ENCODE measurements at places on chromosomes 7 and 10. TPM values are rescaled to one million over a fixed set of nuclear protein-coding genes. Genes with fewer than 3 reads are reported as not detected.
A peak's percentile ranks its signal among the peaks of the same experiment; 100 is the strongest.

- H3K27ac ChIP-seq = no peak overlapping the region
- H3K4me1 ChIP-seq = no peaks in the 10 kb centered on the region
- no peak for DNase-seq
- no peak overlapping the region for H3K4me3 ChIP-seq
- no peaks in the 10 kb centered on the region for H3K27me3 ChIP-seq
Observed at GRCh38 chr7:147510201-147510542, 1080.4 kb upstream of the C7orf33 start.

DNA sequence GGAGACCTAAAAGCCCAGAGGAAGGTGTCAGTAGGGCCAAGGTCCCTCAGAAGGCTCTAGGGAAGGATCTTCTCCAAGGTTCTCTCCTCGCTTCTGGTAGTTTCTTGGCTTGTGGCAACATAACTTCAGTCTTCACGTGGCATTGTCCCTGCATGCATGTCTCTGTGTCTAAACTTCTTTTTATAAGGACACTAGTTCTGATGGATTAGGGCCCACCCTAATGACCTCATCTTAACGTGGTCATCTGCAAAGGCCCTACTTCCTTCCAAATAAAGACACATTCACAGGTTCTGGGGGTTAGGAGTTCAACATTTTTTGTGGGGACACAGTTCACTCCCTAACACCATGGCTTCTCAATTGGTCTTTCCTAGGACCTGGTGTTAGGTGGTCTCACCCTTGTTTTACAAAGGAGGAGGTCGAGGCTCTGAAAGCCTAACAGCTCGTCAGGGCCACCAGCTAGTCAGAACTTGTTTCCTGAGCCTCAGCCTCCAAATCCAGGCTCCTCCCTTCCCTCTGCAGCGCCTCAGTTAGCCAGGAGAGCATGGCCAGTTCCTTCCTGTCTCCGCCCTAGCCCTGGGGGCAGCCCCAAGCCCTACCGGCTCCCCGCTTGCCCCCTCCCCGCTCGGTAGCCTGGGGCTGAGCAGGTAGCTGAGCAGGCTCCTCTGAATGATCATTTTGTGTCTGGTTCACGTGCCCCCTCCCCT, 109.7 kb upstream of the PPIF start:
- peaks cover 28% of the 10 kb centered on the region for H3K4me1 ChIP-seq
- DNase-seq = no peak
- H3K36me3 ChIP-seq = no peaks in the 10 kb centered on the region
- no peak overlapping the region for H3K4me3 ChIP-seq
- H3K27me3 ChIP-seq = no peaks in the 10 kb centered on the region
- H3K27ac ChIP-seq = no peak overlapping the region

- H3K4me1 ChIP-seq = peaks cover 38% of the 10 kb centered on the region
- H3K27me3 ChIP-seq = no peaks in the 10 kb centered on the region
- peak overlapping the region; percentile 76 for H3K4me3 ChIP-seq
- peaks cover 6% of the 10 kb centered on the region for H3K36me3 ChIP-seq
- DNase-seq = no peak
Observed at GRCh38 chr7:39733881-39734632, 110.7 kb downstream of the RALA start.

DNA sequence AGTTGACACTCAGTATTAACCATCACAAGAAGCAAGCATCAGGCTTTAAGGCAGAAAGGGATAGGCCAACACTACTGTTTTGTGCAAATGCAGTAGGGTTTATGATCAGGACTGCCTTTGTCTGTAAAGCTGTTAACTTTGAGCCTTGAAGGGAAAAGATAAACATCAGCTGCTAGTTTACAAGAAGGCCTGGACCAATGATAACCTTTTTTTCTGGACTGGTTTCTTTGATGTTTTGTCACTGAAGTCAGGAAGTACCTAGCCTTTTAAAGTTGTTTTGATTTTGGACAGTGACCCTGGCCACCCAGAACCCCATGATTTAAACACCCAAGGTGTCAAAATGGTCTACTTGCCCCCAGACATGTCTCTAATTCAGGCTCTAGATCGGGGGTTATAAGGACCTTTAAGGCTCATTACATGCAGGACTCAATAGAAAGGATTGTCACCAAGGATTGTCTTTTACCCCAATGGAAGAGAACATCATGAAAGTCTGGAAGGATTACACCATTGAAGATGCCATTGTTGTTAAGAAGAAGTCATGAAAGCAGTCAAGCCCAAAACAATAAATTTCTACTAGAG, 50.1 kb downstream of the CROT start:
- peaks cover 36% of the 10 kb centered on the region for H3K36me3 ChIP-seq
- no peak for DNase-seq
- H3K27me3 ChIP-seq = no peaks in the 10 kb centered on the region
- peaks cover 16% of the 10 kb centered on the region for H3K4me1 ChIP-seq

- H3K4me3 ChIP-seq = no peak overlapping the region
- no peak overlapping the region for H3K27ac ChIP-seq
- peaks cover 11% of the 10 kb centered on the region for H3K36me3 ChIP-seq
Observed at GRCh38 chr7:127782654-127783559, 130.9 kb downstream of the SND1 start.

DNA sequence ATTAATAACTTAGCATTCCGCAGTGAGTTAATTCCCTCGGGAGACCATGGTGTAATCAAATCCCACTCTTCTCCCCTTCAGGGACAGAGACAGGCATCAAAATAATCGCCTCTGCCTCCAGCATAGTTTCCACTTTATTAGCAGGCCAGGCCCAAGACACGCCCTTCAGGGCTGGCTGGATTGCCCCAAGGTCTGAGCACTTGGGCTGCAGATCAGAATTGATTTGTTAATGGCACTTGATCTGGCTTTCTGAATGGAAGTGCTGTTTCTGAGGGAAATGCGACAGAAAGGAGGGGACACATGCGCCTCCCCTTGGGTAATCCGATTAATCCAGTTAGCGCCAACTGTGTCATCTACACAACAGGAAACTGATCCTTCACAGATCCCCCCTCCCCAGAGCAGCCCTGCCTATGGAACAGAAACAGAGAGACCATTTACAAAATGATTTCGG, 15.6 kb downstream of the CHAT start:
- H3K36me3 ChIP-seq = no peaks in the 10 kb centered on the region
- no peak overlapping the region for H3K27ac ChIP-seq
- H3K4me1 ChIP-seq = no peaks in the 10 kb centered on the region
- H3K4me3 ChIP-seq = no peak overlapping the region
- DNase-seq = no peak

- no peaks in the 10 kb centered on the region for H3K36me3 ChIP-seq
- no peaks in the 10 kb centered on the region for H3K4me1 ChIP-seq
- H3K27ac ChIP-seq = no peak overlapping the region
- DNase-seq = no peak
Observed at GRCh38 chr10:34252111-34252510, 563.0 kb downstream of the PARD3 start.

GRCh38 chr7:45007106-45007505, 7.1 kb downstream of the CCM2 start:
- DNase-seq = no peak
- peak overlapping the region; percentile 16 for H3K27ac ChIP-seq
- no peak overlapping the region for H3K4me3 ChIP-seq

GRCh38 chr10:49595713-49596492, 14.2 kb upstream of the SLC18A3 start:
- peaks cover 14% of the 10 kb centered on the region for H3K27me3 ChIP-seq
- H3K36me3 ChIP-seq = no peaks in the 10 kb centered on the region
- H3K4me1 ChIP-seq = no peaks in the 10 kb centered on the region
- no peak overlapping the region for H3K27ac ChIP-seq
- DNase-seq = peak; percentile 16
- H3K4me3 ChIP-seq = no peak overlapping the region

DNA sequence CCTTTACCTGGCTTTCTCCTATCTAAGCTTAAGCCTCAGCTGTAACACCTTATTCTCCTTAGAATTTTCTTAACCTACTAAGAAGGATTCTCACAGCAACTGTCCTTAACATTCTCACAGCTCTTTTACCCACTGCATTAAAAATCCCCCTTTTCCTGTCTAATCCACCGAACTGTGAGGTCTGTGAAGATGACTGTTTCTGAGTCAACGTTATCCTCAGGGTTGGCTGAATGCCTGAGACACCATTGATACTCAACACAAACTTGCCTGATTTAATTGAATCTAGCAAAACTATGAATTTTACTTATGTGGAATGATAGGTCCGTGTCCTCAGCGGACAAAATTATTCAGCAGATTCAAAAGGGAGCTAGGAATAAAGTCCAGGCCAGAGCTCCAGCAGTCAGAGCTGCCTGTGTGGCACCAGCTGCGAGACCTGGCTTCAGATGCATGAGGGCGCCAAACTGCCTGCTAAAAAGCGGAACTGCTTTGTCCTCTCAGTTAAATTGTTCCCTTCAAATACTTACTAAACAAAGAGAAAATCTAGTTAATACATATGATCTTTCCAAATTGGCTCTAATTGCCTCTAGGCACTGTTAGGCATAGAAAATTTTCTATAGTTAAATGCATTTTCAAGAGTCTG, 33.4 kb upstream of the VWDE start:
- no peaks in the 10 kb centered on the region for H3K4me1 ChIP-seq
- no peak overlapping the region for H3K27ac ChIP-seq
- H3K36me3 ChIP-seq = no peaks in the 10 kb centered on the region

DNA sequence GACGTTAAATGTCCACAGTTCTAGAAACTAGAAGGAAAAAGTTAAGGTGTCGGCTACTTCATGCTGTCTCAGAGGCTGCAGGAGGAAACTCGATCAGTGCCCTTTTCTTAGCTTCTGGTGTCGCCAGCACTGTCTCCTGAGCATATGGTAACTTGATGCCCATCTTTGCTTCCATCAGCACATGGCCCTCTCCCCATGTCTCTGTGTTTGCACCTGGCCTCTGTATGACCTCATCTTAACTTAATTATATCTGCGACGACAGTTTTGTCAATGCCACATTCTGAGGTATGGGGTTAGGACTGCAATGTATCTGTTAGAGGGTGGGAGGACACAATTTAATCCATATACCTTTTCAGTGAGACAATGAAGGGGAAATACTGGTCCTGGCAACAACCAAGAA, 449.9 kb downstream of the POM121L12 start:
- no peaks in the 10 kb centered on the region for H3K27me3 ChIP-seq
- no peaks in the 10 kb centered on the region for H3K36me3 ChIP-seq
- no peak for DNase-seq
- H3K27ac ChIP-seq = no peak overlapping the region
- no peaks in the 10 kb centered on the region for H3K4me1 ChIP-seq
- no peak overlapping the region for H3K4me3 ChIP-seq

GRCh38 chr7:65554-65953, 126.8 kb upstream of the FAM20C start:
- H3K4me1 ChIP-seq = peaks cover 10% of the 10 kb centered on the region
- DNase-seq = no peak
- no peaks in the 10 kb centered on the region for H3K27me3 ChIP-seq
- no peak overlapping the region for H3K27ac ChIP-seq
- H3K4me3 ChIP-seq = no peak overlapping the region
- H3K36me3 ChIP-seq = no peaks in the 10 kb centered on the region

- H3K27me3 ChIP-seq = peaks cover 3% of the 10 kb centered on the region
- no peak overlapping the region for H3K4me3 ChIP-seq
- DNase-seq = no peak
- H3K4me1 ChIP-seq = no peaks in the 10 kb centered on the region
Observed at GRCh38 chr10:75654772-75655171, 223.3 kb downstream of the LRMDA start.

DNA sequence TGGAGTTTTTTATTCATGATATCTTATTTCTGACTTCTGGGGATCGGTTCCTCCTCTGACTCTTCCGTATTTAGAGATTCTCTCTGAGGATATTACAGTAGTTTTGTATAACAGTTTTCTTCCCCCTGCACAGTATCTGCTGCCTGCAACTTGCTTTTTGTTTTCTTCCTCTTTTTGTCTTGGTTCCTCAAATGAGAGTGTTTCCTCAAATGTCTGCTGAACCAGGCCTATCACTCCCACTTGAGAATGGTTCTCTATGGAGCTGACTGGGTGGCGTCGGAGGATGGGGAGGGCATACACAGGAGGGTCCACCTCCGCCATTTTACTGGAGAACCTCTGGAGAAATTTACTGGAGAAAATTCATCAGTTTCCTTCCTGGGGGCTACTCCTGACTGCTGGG, 27.7 kb downstream of the ARHGAP22 start:
- DNase-seq = no peak
- no peaks in the 10 kb centered on the region for H3K4me1 ChIP-seq
- H3K4me3 ChIP-seq = no peak overlapping the region
- H3K27ac ChIP-seq = no peak overlapping the region
- no peaks in the 10 kb centered on the region for H3K36me3 ChIP-seq

- no peaks in the 10 kb centered on the region for H3K36me3 ChIP-seq
- no peak overlapping the region for H3K4me3 ChIP-seq
- H3K27me3 ChIP-seq = no peaks in the 10 kb centered on the region
Observed at GRCh38 chr7:122764020-122764419, 61.3 kb upstream of the RNF148 start.

DNA sequence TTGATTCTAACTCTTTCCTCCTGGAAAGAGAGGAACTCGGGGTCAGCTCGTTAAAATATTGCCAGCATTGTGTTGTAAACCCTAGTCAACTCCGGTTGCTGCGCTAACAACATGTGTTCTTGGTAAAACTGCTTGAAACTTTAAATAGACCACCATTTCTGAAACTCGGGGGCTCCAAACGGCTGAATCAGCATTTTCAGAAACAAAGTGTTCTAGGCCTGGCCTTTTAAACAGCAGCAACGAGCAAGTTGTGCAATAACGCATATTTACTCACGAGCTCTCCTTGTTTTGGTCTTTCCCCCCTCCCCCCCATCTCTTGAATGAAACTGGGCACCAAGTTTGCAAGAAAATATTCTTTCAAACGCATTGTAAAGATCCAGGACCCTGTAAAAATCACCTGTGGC, 9.2 kb upstream of the GRB10 start:
- H3K4me3 ChIP-seq = peak overlapping the region; percentile 55
- H3K27ac ChIP-seq = no peak overlapping the region

- no peaks in the 10 kb centered on the region for H3K36me3 ChIP-seq
- no peaks in the 10 kb centered on the region for H3K4me1 ChIP-seq
- H3K4me3 ChIP-seq = no peak overlapping the region
- no peaks in the 10 kb centered on the region for H3K27me3 ChIP-seq
- H3K27ac ChIP-seq = no peak overlapping the region
Observed at GRCh38 chr10:128804411-128804810, 662.6 kb upstream of the MGMT start.

GRCh38 chr10:34612446-34612845, 202.7 kb downstream of the PARD3 start:
- H3K27me3 ChIP-seq = no peaks in the 10 kb centered on the region
- DNase-seq = no peak
- H3K27ac ChIP-seq = no peak overlapping the region

DNA sequence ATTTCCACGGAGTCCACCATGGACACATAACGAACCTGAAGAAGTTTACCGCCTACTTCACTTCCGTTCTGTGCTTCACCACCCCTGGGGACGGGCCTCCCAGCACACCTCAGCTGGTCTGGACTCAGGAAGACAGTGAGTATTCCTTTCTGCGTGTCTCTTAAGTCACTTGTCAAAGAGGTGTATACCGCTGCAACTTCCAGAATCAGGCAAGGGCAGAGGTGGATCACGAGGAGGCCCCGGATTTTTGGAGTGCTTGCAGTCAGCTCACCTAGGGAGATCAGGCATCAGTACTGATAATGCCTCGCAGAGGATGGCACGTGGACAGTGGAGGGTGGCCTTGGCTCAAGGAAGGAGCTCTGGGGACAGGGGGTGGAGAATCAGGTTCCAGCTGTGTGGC, 630.4 kb upstream of the FOXK1 start:
- H3K27ac ChIP-seq = no peak overlapping the region
- no peak for DNase-seq
- H3K4me3 ChIP-seq = no peak overlapping the region
- no peaks in the 10 kb centered on the region for H3K27me3 ChIP-seq
- no peaks in the 10 kb centered on the region for H3K4me1 ChIP-seq

The GJC3 gene
- total RNA-seq = not detected

The CYP2C8 gene
- total RNA-seq = not detected

The NKX1-2 gene
- not detected for total RNA-seq

The PNLIPRP2 gene
- total RNA-seq = not detected

The NEBL gene
- total RNA-seq = not detected

The ODAD2 gene
- not detected for total RNA-seq

The CLDN4 gene
- 0.09 TPM for total RNA-seq

The RARRES2 gene
- not detected for total RNA-seq

The CACNA2D1 gene
- total RNA-seq = not detected

The TMEM229A gene
- total RNA-seq = not detected
